B cell (primary cell): ENCODE measurements at places on chromosomes 1 and 21.

DNA sequence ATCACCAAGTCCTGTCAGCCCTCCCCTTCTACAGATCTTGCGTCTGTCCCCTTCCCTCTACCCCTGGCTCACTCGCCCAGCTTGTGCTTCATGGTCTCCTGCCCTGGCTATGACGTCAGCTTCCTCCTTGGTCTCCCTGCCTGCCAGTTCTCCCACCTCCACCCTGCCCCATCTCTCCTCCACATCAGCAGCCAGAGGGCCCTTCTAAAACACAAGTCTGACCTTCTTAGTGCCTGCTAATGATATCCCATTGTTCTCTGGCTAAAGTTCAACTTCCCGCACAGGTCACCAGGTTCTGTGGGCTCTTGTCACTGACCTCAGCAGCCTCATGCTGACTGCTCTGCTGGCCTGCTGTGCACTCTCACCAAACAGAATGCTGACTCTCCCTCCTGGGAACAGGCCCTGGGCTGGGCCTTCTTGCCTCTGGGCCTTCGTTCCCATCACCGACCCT, 24.7 kb upstream of the MYCL start:
- DNase-seq, result peak; percentile 59

DNA sequence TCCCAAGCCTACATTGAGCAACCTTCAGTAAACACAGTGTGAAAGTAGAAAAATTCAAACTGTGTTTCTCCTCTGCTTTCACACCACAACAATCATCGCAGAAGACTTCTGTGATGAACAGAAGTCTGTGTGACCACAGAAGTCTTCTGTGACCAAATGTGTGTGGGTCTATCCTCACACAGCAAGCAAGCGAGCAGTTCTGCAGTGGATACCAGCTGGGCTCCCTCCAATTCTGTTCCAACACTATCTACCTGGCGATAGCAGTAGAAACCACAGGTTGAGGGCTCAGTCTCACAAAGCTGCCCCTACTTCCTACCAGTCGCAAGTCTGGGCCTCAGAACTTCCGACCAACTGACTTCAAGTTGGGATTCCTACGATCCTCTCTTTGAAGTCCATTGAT, 21.0 kb upstream of the RAP1A start:
- peak; percentile 8 for DNase-seq

DNA sequence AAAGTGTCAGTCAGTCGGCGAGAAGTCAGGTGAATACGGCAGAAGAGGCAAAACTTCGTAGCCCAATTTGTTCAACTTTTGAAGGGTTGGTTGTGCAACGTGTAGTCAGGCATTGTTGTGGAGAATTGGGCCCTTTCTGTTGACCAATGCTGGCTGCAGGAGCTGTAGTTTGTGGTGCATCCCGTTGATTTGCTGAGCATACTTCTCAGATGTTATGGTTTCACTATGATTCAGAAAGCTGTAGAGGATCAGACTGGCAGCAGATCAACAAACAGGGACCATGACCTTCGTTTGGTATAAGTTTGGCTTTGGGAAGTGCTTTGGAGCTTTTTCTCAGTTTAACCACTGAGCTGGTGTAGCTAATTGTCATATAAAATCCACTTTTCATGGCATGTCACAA, 190.2 kb upstream of the ADAMTS5 start:
- no peak for DNase-seq

DNA sequence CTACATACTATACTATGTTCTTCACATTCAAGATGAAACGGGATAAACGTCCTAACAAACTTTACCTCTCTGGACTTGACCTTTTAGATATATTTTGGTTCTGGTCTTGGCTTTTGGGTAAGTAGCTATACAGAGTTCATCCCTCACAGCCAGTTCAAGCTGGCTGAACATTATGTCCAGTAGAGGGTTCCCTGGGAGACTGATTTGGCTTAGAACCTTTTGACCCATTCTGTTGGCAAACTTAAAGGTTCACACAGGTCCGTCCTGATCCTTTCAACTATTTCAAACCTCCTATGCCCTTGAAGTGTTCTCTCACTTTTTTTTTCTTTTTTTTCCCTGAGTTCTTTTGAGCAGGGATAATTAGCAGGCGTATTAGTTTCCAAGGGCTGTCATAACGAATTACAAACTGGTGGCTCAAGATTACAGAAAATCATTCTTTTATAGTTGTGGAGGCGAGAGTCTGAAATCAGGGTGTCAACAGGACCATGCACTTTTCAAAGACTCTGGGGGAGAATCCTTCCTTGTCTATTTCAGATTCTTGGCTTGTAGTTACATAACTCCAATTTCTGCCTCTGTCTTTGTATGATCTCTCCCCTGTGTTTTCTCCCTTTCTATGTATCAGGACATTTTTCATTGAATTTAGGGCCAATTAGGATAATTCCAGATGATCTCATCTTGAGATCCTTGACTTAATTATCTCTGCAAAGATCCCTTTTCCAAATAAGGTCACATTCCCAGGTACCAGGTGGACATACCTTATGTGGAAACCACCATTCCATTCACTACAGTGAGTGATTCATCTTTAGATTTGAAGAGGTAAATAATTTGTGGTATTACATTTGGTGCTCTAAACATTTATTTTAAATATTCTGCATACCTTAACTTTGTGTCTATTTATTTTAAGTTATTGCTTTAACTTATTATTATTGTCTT, 257.4 kb upstream of the USP25 start:
- DNase-seq, result no peak

DNA sequence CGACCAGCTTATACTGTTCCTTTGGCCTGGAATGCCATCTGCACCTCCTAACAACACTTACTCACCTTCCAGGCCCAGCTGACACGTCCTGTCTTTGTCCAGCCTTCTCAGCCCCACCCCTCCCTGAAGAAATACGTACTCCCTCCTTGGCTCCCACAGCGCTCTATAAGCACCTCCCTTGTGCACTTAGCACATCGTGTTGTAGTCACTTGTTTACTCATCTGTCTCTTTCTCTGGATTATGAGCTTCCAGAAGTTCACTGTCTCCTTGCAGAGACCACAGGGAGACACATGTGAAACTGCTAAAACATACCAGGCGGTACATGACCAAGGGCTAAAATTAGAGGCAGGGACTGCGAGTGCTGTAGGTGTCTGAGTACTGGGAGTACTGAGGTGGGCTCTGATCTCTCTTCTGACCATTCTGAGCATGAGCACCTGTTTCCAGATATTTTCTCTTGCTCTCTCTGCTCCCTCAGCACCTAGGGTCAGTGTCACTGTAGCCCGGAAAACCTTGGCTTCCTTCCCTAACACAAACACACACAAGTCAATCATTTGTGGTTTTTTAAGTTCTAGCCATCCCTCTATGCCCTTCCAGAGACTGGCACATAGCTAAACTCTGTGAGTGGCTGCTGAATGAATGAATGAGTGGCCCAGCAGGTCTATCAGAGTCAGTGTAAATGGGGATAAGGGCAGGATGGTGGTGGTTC, 5.1 kb downstream of the DCST1 start:
- no peak for DNase-seq

DNA sequence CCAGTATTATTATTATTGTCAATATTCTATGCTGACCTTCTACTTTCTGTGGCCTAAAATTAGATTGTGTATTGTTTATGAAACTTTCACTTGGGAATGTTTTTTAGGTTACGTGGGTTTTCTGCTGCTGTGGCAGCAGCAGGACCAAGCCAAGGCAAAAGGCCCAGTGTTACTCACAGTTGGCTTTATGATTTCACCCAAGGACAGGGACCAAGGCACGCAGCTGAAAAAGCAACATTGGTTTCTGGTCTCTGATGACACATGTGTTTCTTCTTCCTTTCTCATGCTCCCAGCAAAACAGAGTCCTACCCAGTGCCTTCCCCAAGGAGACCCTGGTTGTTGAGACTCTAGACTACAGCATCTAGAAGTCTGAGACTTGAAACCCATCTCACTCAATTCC, 413.7 kb downstream of the SETD4 start:
- DNase-seq, result no peak

- DNase-seq, result peak; percentile 5
Measured at GRCh38 chr1:175742790-175743459, 470 bp downstream of the TNR start.

DNA sequence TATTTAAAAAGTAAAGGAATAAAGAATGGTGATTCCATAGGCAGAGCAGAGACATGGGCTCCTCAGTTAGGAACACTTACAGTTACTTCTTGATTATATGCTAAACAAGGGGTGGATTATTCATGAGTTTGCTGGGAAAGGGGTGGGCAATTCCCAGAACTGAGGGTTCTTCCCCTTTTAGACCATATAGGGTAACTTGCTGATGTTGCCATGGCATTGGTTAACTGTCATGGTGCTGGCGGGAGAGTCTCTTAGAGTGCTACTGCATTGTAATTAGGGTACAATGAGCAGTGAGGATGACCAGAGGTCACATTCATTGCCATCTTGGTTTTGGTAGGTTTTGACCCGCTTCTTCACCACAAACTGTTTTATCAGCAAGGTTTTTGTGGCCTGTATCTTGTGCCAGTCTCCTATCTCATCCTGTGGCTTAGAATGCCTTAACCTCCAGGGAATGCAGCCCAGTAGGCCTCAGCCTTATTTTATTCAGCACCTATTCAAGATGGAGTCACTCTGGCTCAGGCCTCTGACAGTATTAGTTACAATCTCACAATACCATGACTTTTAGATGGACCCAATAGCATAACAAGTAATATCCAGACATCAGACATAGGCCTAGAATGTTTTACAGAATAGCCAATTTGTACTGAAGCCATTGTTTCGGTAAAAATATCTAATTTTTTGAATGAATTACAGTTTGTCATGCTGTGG, 106.8 kb downstream of the ZBTB18 start:
- DNase-seq, result no peak

GRCh38 chr1:227465256-227465655, 98.1 kb upstream of the ZNF678 start:
- no peak for DNase-seq

GRCh38 chr1:125065092-125065820, 3880.5 kb downstream of the SRGAP2C start:
- no peak for DNase-seq

- no peak for DNase-seq
Measured at GRCh38 chr1:221366495-221367110, 375.3 kb downstream of the DUSP10 start.

- DNase-seq, result no peak
Measured at GRCh38 chr1:53408013-53408754, 51.0 kb upstream of the DMRTB1 start.

- no peak for DNase-seq
Measured at GRCh38 chr1:240610636-240611035, 1.3 kb downstream of the GREM2 start.

GRCh38 chr1:157566484-157567300, 14.4 kb upstream of the FCRL5 start:
- DNase-seq, result peak; percentile 82

- DNase-seq, result no peak
Measured at GRCh38 chr1:245984390-245985155, 522.5 kb downstream of the SMYD3 start.
